ENCODE measurements at places on chromosomes 1 and 21.
A peak's percentile ranks its signal among the peaks of the same experiment; 100 is the strongest.

GRCh38 chr1:173191011-173191705, 16.0 kb downstream of the TNFSF4 start:
- peak; percentile 31 for DNase-seq

GRCh38 chr1:242836423-242836822, 311.9 kb upstream of the PLD5 start:
- no peak for DNase-seq

DNA sequence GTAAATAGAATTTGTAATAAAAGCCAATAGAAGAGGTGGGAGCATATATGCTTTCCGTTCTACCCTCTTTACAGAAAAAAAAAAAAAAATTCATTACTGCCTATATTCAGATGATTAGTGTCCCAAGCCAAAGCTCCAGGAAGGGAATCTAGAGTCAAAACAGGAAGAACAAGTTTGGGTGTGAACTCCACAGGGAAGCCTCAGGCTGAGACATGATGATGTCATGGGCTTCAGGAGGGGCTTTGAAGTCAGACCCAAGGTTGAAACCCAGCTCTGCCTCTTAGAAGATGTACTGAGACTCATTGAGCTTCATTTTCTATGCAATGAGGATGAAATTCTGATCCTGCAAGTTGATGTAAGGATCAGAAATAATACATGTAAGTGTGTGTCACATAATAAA, 250.0 kb upstream of the ADGRL2 start:
- peak; percentile 78 for DNase-seq

GRCh38 chr21:15333951-15334350, 269.2 kb upstream of the NRIP1 start:
- no peak for DNase-seq

DNA sequence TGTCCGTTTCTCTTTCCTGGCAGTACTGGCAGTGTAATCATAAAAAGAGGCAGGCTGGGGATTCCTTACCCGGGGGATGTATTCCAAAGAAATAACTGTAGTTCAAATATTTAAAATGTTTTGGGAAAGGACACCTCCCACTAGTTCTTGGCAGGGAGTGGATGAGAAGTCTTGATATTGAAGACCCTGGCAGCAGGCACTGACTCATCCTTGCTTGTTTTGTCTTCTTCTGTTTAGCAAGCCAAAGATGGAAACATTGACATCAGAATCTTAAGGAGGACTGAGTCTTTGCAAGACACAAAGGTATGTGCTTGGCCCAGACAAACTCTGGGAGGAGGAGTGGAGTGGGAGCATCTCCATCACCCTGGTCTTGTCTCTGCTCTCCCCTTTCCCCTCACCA, 639 bp downstream of the IL20 start:
- DNase-seq: no peak

GRCh38 chr1:36207339-36207738, 16.9 kb upstream of the THRAP3 start:
- DNase-seq: no peak

- peak; percentile 7 for DNase-seq
Observed at GRCh38 chr1:147850737-147851136, 51.9 kb upstream of the GJA8 start.

DNA sequence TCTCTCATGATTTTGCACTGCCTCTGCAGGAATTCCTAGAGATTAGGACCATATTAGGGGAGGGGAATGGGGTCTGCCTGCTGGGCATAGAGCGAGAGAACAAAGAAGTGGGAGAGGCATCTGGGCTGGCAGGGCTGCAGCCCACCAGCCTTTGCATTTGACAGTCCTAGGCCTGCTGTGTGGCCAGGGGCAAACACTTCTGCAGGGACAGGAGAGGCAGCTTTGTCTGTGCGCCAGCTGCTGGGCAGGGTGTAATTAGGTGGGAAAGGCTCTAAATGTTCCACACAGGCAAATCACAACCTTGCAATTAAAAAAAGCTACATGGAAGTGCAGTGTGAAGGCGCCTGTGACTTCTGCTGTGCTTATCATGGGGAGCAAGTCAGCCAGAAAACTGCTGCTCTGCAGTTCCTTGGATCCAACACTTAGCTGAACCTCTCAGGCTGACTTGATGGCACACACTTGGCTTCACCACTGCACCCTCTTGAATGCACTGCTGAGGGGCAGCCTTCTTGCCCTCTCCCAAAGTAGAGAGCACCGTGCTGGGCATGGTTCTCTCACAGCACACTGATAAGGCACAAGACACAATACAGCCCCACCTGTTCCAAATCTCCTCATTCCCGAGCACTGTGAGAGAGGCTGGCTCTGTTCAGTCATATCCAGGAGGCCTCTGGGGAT, 73.6 kb upstream of the TLR5 start:
- DNase-seq: no peak

GRCh38 chr1:40640314-40641076, 25.0 kb downstream of the RIMS3 start:
- no peak for DNase-seq

GRCh38 chr1:167221126-167221737, 546 bp downstream of the POU2F1 start:
- DNase-seq: no peak

- no peak for DNase-seq
Observed at GRCh38 chr1:103194060-103194459, 85.7 kb upstream of the COL11A1 start.

GRCh38 chr1:116148967-116149366, 37.8 kb downstream of the MAB21L3 start:
- DNase-seq: no peak

Data from mammary epithelial cell (primary cell).